ENCODE measurements at places on chromosomes 4 and X.

DNA sequence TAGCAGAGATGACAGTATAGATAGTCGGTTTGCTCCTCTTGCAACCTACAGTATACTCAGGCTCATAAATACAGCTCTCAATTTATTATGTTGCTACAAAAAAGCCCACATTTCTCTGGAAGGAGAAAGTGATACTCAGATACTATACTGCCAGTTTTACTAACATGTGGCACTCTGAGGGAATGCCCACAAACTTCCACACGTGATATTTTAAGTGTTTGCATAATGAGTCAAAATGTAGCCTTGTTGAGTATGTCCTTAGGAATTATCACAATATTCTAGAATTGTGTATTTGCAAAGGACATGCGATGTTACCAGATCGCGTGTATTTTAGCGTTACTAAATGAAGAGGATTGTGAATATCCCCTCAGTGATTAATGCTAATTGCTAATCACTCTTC lies 929.1 kb downstream of the STIM2 start:
- no peak for DNase-seq

GRCh38 chr4:25002681-25003080 lies 28.1 kb downstream of the LGI2 start:
- DNase-seq = peak; percentile 76

DNA sequence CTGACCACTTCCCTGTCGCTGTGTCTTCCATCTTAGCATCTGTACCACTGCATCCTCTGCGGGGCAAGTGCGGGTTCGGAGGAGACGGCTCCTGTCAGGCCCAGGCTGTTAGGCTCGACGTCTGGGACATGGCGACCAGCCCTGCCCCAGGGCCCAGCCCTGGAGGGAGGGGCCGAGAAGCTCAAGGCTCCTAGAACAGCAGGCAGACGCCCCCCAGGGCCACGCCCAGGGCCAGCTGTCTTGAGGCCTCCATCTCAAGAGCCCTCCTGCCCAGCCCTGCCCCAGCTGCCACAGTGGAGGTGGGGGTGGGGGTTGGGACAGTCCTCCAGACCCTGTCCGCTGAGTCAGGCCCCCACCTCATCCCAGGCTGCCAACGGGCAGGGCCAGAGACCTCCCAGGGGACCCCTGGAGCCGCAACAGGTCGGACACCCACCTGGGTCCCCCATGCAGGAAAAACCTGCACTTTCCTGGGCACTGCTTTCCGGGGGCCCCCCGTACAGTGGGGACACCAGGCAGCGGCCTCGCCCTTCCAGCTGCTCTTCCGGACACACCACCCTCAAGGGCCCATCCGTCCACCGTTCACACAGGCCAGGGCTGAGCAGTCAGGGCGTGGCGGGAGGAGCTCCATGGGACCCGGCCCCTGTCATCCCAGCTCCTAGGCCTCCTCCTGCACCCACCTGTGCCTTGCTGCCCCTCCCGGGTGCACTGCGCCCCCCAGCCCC lies 83.1 kb downstream of the FAM53A start:
- no peak for DNase-seq

- DNase-seq = no peak
Measured at GRCh38 chr4:53136954-53137353, 228.9 kb downstream of the SCFD2 start.

GRCh38 chr4:186728631-186729271 lies 5.1 kb upstream of the FAT1 start:
- no peak for DNase-seq

Data from muscle of leg (tissue), 16 donors.